GM23248 (cell line): ENCODE measurements at places on chromosomes 7 and 10. TPM values are rescaled to one million over a fixed set of nuclear protein-coding genes. Genes with fewer than 3 reads are reported as not detected.

PON1 gene
- not detected in 2 replicates for total RNA-seq

SLC35G1 gene
- 3.8 and 6.2 TPM in 2 replicates for total RNA-seq

MMD2 gene
- total RNA-seq = not detected in 2 replicates

PRPS1L1 gene
- total RNA-seq = not detected in 2 replicates

ZNF783 gene
- total RNA-seq = 8.6 and 11.3 TPM in 2 replicates

FGFR2 gene
- not detected in 2 replicates for total RNA-seq

POLD2 gene
- 100 and 107 TPM in 2 replicates for total RNA-seq

NPTX2 gene
- 0.76 and 0.97 TPM in 2 replicates for total RNA-seq

UNCX gene
- total RNA-seq = not detected in 2 replicates

GRCh38 chr10:87558333-87558732, 53.6 kb downstream of the MINPP1 start:
- no peak for DNase-seq

DNA sequence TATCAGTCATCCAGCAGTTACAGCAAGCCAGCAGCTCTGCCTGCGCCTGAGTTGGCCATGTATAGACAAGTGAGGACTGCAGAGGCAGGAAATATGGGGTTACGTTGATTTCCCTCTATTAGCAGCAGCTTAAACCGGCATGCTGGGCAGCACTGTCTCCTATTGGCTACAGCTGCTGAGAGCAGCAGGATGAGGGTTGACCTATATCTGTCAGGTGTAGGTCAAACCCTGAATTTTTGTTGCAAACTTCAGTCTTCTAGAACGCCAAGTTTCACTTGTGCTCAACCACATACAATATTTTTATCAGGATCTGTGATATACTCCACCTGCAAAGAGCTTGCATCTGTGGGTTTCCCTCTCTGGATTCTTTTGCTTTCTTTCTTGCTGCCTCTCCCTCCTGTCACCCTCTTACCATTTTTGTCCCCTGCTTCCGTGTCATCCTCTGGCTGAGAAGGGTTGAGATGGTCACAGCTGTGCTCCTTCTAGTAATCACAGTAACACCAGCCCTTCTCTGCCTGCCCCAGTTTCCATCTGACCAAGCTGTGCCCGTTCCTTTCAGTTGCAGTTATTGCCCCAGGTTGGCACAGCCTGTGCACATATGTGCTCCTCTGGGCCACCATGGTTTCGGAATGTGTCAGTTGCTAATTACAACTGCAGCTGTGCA, 23.8 kb upstream of the GLCCI1 start:
- DNase-seq = no peak

DNA sequence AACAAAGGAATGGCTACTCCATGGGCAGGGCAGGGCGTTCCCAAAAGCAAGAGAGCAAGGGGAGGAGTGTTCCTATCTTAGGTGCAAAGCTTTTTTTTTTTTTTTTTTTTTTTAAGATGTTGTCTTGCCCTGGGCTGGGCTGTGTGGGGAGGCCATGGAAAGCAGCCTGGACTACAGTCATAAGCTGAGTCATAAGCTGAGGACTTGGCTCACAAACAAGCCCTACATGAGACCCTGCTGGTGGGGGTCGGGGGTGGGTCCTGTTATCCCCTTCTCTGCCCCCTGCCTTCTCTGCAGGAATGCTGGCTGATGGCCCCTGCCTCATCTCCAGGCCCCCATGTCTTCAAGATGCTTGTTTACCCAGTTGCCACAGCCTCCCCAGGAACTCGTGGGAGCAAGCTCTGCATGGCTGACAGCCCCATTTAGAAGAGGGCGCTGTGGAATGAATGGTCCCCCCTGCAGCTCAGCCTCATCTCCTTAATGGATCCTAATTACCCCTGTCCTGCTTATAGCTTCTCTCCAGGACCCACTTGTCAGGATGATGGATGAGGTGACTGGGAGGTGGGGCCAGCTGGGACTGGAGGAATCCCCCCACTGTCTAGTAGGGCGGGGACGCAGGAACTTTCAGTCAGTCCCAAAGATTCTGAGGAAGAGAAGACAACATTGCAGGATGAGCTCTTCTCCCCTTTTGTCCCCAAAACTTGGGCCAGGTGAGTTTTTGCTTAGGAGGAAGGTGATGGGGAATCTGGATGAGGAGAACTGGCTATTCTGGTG, 340.8 kb upstream of the PODXL start:
- DNase-seq = peak; percentile 87

- DNase-seq = no peak
Measured at GRCh38 chr7:2924866-2925840, 81.0 kb upstream of the GNA12 start.

DNA sequence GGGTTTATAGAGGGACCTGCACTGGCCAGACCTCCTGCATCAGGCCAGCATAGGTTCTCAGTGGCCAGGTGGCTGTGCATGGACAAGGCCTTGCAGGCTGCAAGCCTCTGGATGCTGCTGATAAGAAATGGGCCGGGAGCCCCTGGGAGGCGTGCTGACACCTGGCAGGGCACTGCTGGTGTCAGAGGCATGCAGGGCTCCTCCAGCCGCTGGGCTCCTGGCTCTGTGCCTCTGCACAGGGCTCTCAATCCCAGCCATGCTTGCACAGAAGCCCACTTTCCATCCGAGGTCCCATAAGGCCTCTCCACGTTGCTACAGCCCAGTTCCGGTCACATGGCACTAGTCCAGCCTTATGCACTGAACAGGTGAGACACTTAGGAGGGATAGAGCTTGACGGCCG, 27.3 kb downstream of the ANTXRL start:
- no peak for DNase-seq

DNA sequence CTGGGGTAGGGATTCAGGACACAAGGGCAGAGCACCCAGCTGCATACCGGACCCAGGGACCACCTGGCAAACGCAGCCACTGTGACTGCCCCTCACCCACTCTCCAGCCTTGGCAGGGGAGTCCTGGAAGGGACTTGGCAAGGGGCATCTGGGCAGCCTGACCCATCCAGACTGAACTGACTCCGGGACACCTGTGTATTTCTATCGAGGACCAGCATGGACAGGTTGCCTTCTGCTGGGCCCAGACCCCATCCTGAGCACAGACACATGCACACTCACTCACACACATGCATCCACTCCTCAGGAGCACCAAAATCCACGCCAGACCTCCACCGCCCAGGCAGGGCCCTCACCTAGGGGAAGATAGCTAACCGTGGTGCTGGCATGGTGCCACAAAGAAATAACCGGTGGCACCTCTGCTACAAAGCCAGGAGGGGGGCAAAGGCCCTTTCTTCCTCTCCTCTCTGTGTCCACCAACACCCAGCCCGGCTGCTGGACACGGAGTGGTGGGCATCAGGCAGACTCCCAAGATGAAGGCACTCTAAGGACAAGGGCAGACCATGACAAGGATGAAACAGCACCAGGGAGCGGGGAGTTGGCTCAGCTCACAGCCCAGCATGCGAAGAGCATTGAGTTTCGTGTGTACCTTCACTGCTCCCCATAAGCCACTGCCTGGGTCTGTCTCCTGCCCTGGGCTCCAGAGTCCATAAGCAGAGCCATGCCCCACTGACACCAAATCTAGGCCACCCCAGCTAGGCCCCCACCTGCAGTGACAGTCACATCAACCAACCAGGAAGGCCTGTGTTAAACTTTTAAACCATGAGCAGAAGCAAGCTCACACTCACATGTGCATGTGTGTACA, 35.3 kb downstream of the KCNH2 start:
- no peak for DNase-seq

DNA sequence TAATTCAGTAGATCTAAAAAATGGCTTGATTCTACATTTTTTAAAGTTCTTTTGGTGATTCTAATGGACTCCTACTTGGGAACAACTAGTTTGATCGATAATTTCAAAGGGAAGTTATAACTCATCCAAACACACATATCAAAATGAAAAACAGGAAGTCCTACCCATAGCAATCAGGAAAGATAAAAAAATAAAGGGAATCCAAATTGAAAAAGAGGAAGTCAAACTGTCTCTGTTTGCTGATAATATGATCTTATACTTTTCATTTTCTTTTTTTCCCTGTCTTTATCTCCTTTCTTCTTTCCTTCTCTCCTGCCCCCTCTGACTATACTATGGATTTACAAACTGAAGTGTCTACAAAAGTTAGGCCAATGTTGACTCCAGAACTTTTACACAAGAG, 118.8 kb downstream of the IQUB start:
- DNase-seq = no peak

- peak; percentile 64 for DNase-seq
Measured at GRCh38 chr7:6172224-6172909, 100.1 kb downstream of the CYTH3 start.

GRCh38 chr7:4607311-4607729, 74.8 kb upstream of the FOXK1 start:
- peak; percentile 57 for DNase-seq

- no peak for DNase-seq
Measured at GRCh38 chr10:77849039-77849664, 77.4 kb downstream of the DLG5 start.

- DNase-seq = no peak
Measured at GRCh38 chr7:26193432-26194207, 6.9 kb downstream of the HNRNPA2B1 start.

DNA sequence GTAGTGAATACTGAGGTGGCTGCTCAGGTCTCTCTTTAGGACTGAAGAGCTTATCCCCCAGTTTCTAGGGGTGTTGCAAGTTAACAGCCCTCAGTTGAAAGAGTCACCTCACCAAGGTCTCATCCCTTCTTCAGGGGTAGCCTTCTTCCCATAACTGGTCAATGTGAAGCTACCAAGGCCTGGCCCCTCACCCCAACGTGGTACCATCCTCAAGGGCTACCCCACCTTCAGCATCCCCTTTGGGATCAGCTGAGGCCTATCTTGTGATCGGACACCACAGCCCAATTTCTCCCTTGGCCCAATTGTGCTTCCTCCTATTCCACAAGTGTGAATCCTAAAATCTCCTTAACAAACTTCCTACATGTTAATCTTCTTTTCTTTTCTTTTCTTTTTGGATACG, 289.5 kb upstream of the MKLN1 start:
- DNase-seq = no peak

DNA sequence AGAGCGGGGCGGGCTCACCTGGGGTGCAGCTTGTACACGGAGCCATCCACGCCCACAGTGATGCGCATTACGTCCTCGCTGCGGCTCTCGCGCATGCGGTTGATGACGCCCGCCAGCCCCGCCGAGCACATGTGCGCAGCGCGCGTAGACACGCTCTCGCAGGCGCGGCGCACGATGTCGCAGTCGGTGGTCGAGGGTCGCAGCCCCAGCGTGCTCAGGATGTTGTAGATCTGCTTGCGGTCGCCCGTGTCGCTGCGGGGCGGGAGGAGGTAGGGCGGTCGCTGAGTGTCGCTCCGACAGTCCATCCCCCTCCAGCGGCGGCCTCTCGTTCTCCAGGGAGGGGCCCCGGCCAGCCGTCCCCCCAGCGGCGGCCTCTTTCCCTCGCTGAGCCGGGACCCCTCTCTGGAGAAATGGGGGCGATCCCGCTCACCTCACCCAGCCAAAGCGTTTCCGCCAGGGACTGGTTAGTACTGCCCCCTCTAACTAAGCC, 4.4 kb upstream of the MYL7 start:
- no peak for DNase-seq

GRCh38 chr10:93945819-93946218, 47.9 kb upstream of the PLCE1 start:
- no peak for DNase-seq

GRCh38 chr10:102245932-102246251, 560 bp downstream of the GBF1 start:
- DNase-seq = peak; percentile 17

DNA sequence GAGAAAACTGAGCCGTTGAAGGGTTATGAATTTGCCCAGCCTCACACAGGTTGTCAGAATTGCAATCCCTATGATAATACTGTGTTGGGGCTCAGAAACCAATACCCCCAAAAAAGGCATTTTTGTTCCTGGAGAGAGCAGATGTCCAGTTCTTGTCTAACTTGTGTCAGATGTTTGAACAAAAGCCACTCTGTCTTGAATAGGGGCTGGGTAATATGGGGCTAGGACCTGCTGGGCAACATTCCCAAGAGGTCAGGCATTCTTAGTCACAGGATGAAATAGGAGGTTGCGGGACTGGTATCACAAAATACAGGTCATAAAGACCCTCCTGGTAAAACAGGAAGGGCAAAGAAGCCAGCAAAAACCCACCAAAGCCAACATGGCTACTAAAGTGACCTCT, 482.1 kb downstream of the IPMK start:
- no peak for DNase-seq

DNA sequence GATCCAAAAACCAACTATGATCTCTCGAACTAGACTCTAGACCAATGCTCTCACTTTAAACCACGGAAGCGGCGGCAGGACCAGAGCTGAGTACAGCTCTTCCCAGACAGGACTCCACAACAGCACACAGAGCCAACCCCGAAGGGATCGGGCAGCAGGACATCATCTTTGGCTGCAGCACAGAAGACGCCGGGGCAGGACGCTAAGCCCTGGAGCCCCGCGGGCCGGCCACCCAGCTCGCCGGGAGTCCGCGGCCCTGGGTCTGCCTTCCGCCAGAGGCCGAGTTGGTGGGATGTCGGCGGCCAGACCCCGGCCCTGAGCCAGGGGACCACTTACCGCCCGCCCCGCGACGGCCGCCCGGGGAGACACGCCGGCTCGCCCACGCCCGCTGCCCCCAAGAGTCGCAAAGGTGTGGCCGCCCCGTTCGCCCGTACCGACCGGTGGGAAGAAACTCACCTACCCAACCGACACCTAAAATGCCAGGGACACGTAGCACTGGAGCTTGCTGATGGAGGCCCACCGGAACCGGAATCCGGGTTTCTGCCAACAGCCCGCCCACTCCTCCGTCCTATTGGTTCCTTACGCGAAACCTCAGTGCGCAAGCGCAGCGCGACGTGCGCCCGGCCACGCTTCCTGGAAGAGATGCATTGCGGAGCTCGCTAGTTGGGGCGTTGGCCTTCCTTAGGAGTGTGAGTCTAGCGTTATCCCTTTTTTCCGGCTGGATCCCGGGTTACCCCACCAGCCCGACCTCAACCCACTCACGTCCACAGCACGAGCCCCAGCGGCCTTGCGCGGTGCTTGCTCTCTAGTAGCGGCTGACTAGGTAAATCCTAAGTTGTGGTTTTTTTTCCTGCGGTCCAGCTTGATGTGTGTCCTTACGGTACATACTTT, at the start of gene SEC61G:
SEC61G (minus strand) TSS at position 510 of the 891 bp plus-strand sequence. CDS start 1,623 bp downstream, outside the sequence.
- DNase-seq = peak; percentile 99

- DNase-seq = no peak
Measured at GRCh38 chr10:78042058-78042751, 8.5 kb downstream of the RPS24 start.

- DNase-seq = no peak
Measured at GRCh38 chr10:49171326-49172060, 16.7 kb downstream of the TMEM273 start.
